ENCODE measurements at places on chromosomes 11 and 22.

DNA sequence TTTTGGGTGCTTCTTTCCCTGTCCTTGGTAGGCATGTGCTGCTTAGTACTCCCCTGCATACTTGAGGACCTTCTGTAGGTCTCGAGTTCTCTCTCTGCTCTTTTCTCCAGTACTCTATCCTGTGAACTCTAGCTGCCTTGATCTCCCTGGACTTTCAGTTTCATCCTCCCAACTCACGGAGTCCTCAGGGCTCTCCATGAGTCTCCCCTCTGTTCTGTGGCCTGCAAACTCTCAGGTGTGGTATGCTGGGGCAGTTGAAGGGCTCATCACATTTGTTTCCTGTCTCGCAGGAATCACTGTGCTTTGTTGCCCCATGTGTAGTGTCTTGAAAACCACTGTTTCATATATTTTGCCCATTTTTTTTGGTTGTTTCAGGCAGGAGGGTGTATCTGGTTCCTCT lies 3.3 kb upstream of the PACS1 start:
- no peak for DNase-seq

DNA sequence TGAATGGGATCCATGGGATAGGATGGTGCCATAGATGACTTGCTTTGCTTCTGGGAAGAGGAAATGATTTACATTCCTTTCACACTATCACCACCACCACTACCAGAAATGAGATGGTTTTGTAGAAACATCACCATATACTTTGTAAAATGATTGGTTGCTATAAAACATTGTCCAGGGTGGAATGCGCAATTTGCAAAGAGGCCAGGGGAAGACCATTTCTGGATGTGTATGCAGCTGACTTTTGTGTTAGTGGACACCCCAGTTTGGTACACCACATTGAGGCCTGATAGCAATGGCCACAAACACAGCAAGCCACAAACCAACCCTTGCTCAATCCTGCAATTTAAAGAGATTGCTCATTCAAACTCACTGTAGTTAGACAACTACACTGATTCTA lies 56.7 kb upstream of the RCN1 start:
- DNase-seq = no peak

- DNase-seq = no peak
Observed at GRCh38 chr11:118343248-118343647, 743 bp upstream of the CD3D start.

GRCh38 chr11:134370526-134371435 lies 39.0 kb downstream of the GLB1L2 start:
- no peak for DNase-seq

DNA sequence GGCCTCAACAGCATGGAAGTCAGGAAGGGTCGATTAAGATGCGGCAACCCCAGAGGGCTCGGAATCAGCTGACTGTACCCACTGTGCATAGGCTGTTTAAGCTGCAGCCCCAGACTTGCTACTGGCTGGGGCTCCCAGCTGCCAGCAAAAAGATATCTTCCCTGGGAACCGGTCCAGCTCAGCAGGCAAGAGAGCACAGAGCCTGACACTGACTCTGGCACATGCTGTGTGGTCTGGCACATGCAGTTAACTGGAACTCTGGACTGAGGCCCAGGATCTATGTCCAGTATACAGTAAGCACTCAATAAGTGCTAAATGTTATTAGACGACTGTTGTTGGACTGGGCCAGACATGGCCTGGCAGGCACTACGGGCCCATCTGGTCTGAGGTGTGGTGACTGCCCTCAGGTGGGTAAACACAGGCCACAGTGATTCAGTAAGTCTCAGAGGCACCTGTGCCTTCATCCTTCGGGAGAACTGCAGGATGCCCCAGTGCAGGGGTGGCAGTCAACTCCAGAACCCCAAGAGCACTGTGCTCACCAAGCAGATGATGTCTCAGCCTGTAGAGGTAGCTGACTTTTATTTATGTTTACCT lies 87.6 kb downstream of the LARGE1 start:
- DNase-seq = no peak

DNA sequence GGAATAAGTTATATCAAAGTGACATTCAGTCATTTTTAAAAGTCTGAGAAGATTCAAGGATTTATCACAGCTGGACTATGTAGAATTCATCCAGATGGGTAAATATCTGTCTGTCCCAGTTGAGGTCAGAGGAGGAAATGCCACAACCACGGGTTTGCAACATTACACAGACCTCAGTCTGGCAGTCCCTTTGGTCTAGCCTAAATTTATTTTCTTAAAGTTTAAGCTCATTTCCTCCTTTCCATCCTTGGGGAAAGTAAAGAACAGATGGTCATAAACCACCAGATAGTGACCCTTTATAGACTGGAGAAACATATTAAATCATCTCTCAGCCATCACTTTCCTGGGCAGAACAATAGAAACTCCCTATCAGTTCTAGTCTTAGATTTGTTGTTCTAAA lies 238.4 kb upstream of the DDI1 start:
- DNase-seq = no peak

DNA sequence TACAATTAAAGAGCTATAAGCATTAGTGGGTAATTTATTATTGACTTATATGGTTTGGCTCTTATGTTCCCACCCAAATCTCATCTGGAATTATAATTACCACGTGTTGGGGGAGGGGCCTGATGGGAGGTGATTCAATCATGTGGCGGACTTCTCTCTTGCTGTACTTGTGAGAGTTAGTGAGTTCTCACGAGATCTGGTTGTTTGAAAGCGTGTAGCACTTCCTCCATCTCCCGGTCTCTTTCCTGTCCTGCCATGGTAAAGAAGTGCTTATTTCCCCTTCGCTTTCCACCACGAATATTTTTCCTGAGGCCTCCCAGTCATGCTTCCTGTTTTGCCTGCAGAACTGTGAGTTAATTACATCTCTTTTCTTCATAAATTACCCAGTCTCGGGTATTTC lies 28.1 kb upstream of the CHORDC1 start:
- DNase-seq = no peak

DNA sequence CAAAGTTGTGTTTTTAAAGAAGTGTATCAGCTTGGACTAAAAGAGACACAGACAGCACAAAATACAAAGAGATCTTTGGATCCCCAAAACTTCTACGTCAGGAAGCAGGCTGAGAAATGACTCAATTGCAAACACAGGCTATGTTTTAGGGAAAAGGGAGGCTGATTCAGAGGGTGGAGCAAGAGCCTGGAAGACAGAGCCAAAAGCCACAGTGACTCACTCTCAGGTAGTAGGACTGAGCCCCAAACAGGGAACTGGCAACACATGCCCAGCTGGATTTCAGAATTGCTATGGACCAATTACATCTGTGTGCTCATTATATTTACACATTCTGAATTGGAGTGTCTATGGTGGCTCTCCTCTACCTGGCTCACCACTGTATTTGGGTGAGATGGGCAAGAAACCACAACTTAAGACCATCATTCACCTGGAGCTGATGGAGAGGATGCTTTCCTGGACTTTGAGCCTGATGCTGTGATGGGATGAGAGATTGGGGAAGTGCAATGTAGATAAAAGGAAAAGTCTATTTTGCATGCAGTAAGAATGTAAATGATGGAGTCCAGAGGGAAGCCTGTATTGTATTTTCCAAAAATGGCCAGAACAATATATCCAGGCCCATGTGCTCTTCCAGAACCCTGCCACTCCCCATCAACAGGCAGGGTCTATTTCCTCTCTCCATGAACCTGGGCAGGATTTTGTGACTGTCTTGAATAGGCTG lies 20.8 kb upstream of the LINC01488 start:
- DNase-seq = no peak

GRCh38 chr11:36162883-36163434 lies 126.3 kb downstream of the COMMD9 start:
- no peak for DNase-seq

GRCh38 chr11:73875380-73875779 lies 1.3 kb downstream of the COA4 start:
- DNase-seq = no peak

DNA sequence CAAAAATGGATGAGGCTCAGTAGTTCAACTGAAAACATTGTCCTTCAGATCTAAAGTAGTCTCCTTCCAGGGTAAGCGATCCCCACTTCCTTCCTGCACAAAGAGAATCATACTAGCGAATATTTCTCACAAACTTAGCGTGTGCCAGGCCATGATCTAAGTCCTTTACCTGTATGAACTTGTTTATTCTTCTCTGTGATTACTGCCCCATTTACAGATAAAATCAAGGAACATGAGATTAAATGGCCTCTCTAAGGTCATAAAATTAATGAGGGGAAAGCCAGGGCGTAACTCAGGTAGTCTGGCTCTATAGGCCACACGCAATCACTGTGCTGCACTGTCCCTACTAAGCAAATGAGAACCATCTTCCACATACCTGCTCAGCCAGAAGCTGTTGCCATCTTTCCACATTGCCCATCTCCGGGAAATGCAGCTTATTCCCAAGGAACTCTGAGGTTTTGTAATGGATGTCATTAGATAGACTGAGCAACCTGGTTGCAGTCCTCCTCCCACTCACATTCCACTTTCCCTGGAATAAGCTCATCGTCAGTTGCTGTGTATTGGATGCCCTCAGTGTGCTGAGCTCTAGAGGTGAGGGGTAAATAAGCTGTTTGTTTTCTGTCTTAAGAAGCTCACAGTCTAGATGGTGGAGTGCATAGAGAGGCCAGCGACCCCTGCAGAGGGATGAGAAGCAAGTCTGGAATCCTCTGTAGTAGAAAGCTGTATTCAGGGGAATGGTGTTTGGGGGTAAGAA lies 146.3 kb downstream of the SNX19 start:
- no peak for DNase-seq

DNA sequence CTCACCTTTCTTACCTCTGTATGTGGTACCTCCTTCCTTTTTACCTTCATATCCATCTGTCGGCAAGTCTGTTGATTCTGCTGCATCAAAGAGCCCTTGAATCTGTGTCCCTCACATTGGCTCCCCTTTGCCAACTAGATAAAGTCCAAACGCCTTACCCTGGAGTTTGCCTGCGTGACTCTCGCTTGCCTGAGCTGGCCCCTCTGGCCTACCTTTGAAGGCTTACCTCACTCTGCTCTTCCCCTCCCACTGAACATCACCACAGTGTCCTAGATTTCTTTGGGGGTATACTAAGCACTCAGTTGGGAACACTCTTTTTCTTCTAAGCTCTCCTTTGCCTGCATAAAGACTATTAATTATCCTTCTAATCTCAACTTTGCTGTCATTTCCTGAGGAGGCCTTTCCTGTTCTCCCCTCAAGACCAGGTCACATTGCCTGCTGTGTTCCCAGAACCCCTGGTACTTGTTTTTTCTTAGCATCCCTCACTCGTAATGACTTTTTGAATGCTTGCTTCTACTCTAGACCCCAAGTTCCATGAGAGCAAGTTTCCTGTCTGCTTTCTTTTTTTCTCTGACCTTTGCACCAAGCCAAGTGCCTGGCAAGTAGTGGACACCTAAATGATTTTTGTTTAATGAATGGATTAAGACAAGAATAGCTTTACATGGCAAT lies 67.8 kb upstream of the ADORA2A start:
- no peak for DNase-seq

DNA sequence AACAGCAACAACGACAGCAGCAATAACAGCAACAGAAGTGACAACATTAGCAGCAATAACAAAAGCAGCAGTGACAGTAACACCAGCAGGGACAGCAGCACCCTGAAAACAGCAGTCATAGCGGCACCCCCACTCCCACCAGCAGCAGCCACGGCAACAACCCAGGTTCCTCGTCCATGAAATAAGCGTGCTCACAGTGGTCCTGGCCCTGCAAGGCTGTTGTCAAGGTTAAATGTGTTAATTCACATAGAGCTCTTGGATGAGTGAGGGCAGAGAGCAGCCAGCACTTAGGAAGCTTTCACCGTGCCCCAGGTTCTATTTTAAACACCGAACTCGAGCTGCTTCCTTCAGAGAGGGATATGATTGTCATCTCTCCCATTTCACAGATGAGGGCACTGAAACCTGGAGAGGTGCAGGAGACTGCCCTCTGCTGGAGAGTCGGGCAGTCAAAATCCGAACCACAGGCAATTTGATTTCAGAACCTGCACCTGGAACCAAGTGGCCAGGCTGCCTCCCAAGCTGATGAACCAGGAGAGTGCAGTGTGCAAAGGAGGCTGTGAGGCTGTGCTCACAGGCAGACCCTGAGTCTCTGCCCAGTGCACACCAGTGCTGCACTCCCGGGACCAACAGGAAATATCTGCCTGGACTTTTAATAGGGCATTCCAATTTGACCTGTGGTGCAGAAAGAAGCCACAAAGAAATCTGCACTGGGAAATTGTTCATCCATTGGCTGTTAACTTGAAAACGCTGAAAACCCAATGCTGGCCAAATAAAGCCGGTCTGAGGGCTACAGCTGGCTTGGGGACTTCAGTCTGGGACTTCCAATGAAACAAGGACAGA lies 22.9 kb upstream of the FGF3 start:
- no peak for DNase-seq

GRCh38 chr11:2923446-2924375 lies 5.5 kb downstream of the PHLDA2 start:
- DNase-seq = no peak

DNA sequence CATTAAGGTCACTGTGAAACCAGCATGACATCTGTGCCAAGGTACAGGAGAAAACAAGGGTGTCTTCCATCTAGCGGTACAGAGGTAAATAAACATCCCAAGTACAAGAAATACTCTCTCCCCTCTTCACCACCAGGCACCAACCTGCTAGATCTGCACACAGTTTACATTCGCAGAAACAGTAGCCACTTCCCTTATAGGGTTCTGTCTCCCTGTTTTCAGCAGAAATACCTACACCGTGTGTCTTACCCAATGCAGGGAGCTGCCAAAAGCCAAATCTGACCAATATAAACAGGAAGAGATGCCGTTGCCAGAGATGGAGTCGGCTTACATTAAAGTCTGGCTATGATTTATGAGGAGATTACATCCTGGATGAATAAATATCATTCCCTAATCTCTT lies 1.2 kb downstream of the SCN4B start:
- no peak for DNase-seq

DNA sequence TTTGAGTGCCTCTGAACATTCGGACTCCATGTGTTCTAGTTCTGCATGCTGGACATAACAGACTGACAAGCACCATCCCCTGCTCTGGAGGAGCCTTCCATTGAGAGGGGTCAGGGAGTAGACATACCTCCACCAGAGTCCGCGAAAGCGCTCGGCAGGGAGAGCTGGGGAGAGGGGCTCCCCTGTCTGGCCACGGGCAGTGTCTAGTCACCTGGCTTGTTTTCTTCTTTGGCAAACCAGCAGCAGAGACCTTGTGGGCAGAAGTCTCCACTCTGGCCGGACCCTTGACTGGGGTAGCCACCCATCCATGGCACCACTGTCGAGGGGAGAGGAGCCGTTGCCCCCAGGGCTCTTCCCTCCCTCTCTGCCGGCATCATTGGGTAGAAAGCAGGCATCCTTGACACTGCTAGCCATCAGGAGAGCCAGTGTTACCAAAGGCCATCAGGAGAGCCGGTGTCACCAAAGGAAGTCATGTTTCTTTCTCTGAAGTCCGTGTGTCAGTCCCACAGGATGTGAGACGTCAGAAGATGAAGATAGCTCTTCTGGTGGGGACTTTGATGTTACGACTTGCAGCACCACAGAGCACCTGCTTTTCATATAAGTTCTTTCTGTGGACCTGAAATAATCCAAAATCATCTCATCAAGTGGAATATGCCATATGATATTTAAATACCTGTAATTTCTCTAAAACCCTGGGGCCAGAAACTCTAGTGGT lies 305.6 kb downstream of the TBC1D22A start:
- no peak for DNase-seq

GRCh38 chr11:124817036-124817435 lies 16.8 kb upstream of the MSANTD2 start:
- no peak for DNase-seq

GRCh38 chr11:2434506-2435255 lies 9.6 kb downstream of the TRPM5 start:
- DNase-seq = no peak
